ENCODE measurements at places on chromosomes 4 and X. TPM values are rescaled to one million over a fixed set of nuclear protein-coding genes. Genes with fewer than 3 reads are reported as not detected.
A peak's percentile ranks its signal among the peaks of the same experiment; 100 is the strongest.

DNA sequence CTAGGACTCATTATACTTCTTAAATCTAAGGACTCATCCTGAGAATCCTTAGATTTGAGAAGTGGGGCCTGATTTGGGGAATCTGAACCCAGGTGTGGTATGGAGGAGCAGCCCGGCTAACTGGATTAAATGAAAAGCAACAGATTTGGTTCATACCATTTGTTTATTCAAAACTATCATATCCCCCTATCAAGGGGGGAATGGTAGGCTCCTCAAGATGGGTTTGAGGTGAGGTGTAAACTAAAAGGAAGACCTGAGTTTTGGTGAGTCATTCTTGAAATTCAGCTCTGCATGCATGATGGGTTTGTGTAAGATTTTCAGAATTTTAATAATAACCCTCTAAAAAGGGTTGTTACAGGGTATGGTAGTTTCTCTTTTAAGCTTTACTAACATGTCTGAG is 53.4 kb downstream of the CASP6 start:
- H3K27me3 ChIP-seq, result no peaks in the 10 kb centered on the region
- H3K4me1 ChIP-seq, result no peaks in the 10 kb centered on the region
- DNase-seq, result no peak
- no peak overlapping the region for H3K4me3 ChIP-seq

DNA sequence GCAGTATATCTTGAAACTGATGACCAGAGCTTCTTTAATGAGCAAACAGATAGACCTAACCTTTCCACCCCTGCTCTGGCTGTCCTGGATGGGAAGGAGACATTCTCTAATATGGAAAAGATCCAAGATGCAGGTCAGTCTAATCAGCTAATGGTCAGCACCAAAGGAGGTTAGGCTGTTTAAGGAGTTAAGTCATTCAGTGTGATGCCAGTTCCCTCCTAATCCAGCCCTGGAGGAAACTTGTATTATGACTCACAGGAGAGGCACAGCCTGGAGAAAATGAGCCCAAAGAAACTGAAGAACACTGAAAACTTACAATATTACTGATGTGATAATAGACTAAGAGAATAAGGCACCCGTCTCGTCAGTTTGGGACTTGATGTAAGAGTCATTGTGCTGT is 323.0 kb downstream of the HNRNPD start:
- no peaks in the 10 kb centered on the region for H3K4me1 ChIP-seq
- no peaks in the 10 kb centered on the region for H3K27me3 ChIP-seq
- no peak overlapping the region for H3K27ac ChIP-seq
- no peaks in the 10 kb centered on the region for H3K36me3 ChIP-seq

- H3K27me3 ChIP-seq, result no peaks in the 10 kb centered on the region
- H3K4me3 ChIP-seq, result no peak overlapping the region
- no peaks in the 10 kb centered on the region for H3K36me3 ChIP-seq
- no peak for DNase-seq
- H3K27ac ChIP-seq, result no peak overlapping the region
These were observed 3.9 kb downstream of the FBXO8 start for GRCh38 chr4:174279433-174280155.

PRDM8 gene
- 2.2 TPM for total RNA-seq

DNA sequence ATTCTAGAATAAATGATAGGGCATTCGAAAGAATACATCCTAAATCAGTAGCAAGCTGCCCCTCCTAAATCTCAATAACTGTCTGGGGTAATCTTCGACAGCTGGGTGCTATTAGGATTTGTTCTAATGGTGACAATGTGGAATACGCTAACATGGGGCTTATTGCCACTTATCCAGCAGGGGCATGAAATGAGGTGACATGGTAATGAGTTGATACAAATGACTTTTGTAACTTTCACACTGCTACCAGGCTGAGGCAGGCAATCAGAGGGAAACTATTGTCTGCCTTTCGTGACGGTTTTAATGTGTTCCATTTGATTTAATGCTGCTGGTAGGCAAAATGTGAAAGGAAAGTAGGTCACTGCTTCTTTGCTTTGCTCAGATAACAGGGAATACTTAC is 1047.4 kb upstream of the PABPC4L start:
- H3K36me3 ChIP-seq, result no peaks in the 10 kb centered on the region
- H3K27me3 ChIP-seq, result no peaks in the 10 kb centered on the region
- no peaks in the 10 kb centered on the region for H3K4me1 ChIP-seq
- H3K27ac ChIP-seq, result no peak overlapping the region

DNA sequence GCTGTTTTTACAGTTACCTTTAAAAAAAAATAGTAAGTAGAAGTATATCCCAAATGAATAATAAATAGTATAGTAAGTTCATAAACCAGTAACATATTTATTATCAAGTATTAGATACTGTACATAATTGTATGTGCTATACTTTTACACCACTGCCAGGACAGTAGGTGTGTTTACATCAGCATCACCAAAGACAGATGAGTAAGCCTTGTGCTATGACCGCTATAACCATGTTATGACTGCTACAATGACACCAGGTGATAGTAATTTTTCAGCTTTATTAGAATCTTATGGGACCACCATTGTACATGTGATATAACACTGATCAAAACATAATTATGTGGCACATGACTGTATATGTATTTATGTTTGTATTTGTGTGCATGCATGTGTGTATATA is 27.3 kb downstream of the PABPC4L start:
- H3K4me3 ChIP-seq, result no peak overlapping the region
- no peaks in the 10 kb centered on the region for H3K4me1 ChIP-seq
- H3K27me3 ChIP-seq, result no peaks in the 10 kb centered on the region

DNA sequence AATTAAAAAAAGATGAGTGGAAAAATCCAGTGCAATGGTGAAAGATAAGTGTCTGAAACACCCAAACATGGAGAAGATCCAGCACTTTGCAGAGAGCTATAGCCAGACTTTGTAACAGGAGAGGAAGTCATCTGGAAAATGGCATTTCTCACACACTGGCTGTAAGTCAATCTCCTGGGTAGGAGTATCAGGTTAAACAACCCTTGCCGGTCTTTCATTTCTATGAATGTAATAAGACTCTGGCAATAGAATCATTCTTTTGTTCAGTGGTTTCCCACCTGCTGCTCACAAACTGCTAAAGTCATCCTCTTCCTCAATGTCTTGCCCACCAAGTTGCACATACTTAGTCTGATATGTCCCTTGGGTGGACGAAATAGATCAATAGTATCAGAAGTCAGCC is 94.0 kb upstream of the ATP8A1 start:
- H3K4me3 ChIP-seq, result no peak overlapping the region
- DNase-seq, result no peak
- no peaks in the 10 kb centered on the region for H3K4me1 ChIP-seq
- no peaks in the 10 kb centered on the region for H3K27me3 ChIP-seq
- no peak overlapping the region for H3K27ac ChIP-seq

- no peak for DNase-seq
- peak overlapping the region; percentile 17 for H3K27ac ChIP-seq
- H3K27me3 ChIP-seq, result no peaks in the 10 kb centered on the region
These were observed 350.4 kb downstream of the SPRY1 start for GRCh38 chr4:123747016-123747415.

DNA sequence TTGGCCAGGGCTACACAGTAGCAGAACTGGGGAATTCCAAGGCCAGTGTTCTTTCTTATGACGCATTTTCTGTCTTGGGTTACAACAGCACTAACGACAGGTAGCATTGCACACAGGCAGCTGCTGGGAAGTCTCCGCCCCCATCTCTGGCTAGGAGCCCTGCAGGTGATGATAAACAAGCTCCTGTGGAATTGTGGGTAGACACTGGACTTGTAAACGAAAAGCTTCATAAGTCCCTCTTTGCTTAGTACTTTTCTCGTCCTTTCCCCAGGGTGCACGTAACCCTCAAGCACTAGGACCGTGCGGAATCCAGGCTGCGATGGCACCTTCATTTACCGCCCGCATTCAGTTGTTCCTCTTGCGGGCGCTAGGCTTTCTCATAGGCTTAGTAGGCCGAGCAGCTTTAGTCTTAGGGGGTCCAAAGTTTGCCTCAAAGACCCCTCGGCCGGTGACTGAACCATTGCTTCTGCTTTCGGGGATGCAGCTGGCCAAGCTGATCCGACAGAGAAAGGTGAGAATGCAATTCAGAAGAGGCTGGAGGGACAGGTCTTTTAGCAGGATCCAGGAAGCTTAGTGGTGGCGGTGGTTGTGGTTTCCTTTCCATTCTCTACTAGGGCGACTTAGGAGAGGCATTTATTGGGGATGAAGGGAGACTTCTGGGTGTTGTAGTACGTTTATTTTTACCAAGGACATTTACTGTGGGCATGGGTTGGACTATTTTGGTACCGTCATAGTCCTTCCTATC is at the start of gene FAAH2:
FAAH2 (plus strand) TSS at position 200 of the 745 bp plus-strand sequence; CDS start at position 320, 120 bp downstream.
- H3K36me3 ChIP-seq, result no peaks in the 10 kb centered on the region
- H3K27ac ChIP-seq, result no peak within 1 kb of the TSS
- no peaks in the 10 kb centered on the region for H3K4me1 ChIP-seq

AFAP1 gene
- 27.2 TPM for total RNA-seq

GRCh38 chr4:144338834-144339233 is 198.3 kb upstream of the GYPA start:
- DNase-seq, result no peak
- H3K27me3 ChIP-seq, result no peaks in the 10 kb centered on the region
- no peak overlapping the region for H3K4me3 ChIP-seq
- H3K36me3 ChIP-seq, result no peaks in the 10 kb centered on the region

GRCh38 chr4:68152411-68152810 is 22.7 kb upstream of the TMPRSS11F start:
- no peak for DNase-seq
- H3K4me3 ChIP-seq, result no peak overlapping the region
- no peak overlapping the region for H3K27ac ChIP-seq
- no peaks in the 10 kb centered on the region for H3K4me1 ChIP-seq
- H3K27me3 ChIP-seq, result no peaks in the 10 kb centered on the region
- no peaks in the 10 kb centered on the region for H3K36me3 ChIP-seq

- no peak overlapping the region for H3K27ac ChIP-seq
- H3K36me3 ChIP-seq, result no peaks in the 10 kb centered on the region
These were observed 57.7 kb upstream of the TENM3 start for GRCh38 chr4:182185491-182185890.

- no peaks in the 10 kb centered on the region for H3K4me1 ChIP-seq
- H3K27ac ChIP-seq, result no peak overlapping the region
- H3K36me3 ChIP-seq, result no peaks in the 10 kb centered on the region
- H3K27me3 ChIP-seq, result no peaks in the 10 kb centered on the region
- no peak for DNase-seq
These were observed 199.4 kb upstream of the CENPE start for GRCh38 chr4:103397541-103397940.

GRCh38 chr4:124970011-124970410 is 257.5 kb upstream of the ANKRD50 start:
- DNase-seq, result no peak
- H3K27ac ChIP-seq, result no peak overlapping the region
- no peak overlapping the region for H3K4me3 ChIP-seq
- no peaks in the 10 kb centered on the region for H3K27me3 ChIP-seq
- H3K36me3 ChIP-seq, result no peaks in the 10 kb centered on the region

DNA sequence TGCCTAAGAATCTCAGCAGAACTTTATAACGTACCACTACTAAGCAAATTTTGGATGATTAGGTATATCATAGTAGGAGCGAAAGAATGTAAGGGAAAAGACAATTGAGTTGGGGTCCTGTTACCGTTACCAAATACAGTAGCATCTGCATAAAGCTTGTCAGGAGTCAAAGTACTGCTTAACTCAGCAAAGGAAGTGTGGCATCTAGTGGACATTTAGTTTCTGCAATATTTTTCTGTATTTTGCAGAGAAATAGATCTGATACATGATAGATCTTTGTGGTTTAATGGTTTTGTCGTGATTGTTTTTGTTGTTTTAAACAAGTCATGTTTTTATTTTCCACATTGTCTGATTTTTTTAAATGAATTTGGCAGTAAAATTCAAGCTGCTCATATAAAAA is 81.0 kb upstream of the SMARCAD1 start:
- DNase-seq, result no peak
- no peaks in the 10 kb centered on the region for H3K27me3 ChIP-seq
- no peak overlapping the region for H3K4me3 ChIP-seq
- no peak overlapping the region for H3K27ac ChIP-seq
- no peaks in the 10 kb centered on the region for H3K36me3 ChIP-seq

HAUS7 gene
- total RNA-seq, result 10.5 TPM

PABPC1L2B gene
- not detected for total RNA-seq

- H3K27me3 ChIP-seq, result no peaks in the 10 kb centered on the region
- DNase-seq, result no peak
- no peaks in the 10 kb centered on the region for H3K36me3 ChIP-seq
- H3K4me3 ChIP-seq, result no peak overlapping the region
- no peak overlapping the region for H3K27ac ChIP-seq
These were observed 930 bp downstream of the NWD2 start for GRCh38 chr4:37245391-37245954.

UXT gene
- 108 TPM for total RNA-seq

PRKG2 gene
- 20.7 TPM for total RNA-seq

SRPX gene
- 81.8 TPM for total RNA-seq

GRCh38 chr4:136301749-136302495 is 1230.4 kb downstream of the PCDH18 start:
- no peaks in the 10 kb centered on the region for H3K36me3 ChIP-seq
- no peak overlapping the region for H3K4me3 ChIP-seq
- no peak overlapping the region for H3K27ac ChIP-seq
- no peaks in the 10 kb centered on the region for H3K27me3 ChIP-seq
- no peak for DNase-seq

- H3K4me1 ChIP-seq, result no peaks in the 10 kb centered on the region
- no peaks in the 10 kb centered on the region for H3K36me3 ChIP-seq
- DNase-seq, result no peak
- H3K27ac ChIP-seq, result no peak overlapping the region
These were observed 444.1 kb downstream of the BCOR start for GRCh38 chrX:39653691-39654090.

DNA sequence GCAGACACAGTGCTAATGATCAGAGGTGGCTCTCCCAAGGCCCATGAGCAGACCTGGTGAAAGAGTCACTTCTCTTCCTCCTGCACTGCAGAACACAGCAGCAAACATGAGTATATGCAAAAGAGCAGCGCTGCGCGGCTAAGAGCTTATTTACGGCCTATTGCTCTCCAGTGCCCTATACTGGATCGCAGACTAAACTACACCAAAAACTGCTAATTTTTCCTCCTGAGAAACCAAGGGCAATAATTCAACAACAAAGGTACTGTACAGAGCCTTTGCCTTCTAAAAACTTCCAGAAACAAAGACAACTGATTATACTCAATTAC is 702.5 kb downstream of the ARAP2 start:
- H3K27me3 ChIP-seq, result no peaks in the 10 kb centered on the region
- H3K4me1 ChIP-seq, result no peaks in the 10 kb centered on the region
- no peak overlapping the region for H3K4me3 ChIP-seq
- no peak overlapping the region for H3K27ac ChIP-seq

DNA sequence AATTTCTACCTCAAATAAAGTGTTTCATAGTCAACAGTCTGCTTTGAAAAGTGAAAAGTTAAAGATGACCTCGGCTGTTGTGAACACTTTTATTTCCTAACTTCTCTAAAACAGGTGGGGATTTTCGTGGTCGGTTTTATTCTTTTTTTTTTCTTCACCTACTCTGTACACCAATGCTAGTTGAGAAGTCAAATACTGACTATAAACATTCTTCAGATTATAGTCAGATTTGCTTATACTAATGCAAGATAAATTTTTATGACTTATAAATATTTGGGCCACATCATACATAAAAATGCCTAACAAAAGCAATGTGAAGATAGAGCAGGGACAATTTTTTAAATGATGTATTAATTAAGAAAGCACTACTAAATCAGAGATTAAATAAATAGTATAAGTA is 98.1 kb upstream of the GPR34 start:
- H3K27me3 ChIP-seq, result no peaks in the 10 kb centered on the region
- no peak for DNase-seq
- H3K27ac ChIP-seq, result no peak overlapping the region
- no peaks in the 10 kb centered on the region for H3K4me1 ChIP-seq
- no peaks in the 10 kb centered on the region for H3K36me3 ChIP-seq
